Stimulated activated CD4-positive, alpha-beta T cell treated with anti-CD3 and anti-CD28 coated beads, TNF-alpha, amount 100 ng/mL, for 48 hours (primary cell): ENCODE measurements at places on chromosomes 13 and 19.

DNA sequence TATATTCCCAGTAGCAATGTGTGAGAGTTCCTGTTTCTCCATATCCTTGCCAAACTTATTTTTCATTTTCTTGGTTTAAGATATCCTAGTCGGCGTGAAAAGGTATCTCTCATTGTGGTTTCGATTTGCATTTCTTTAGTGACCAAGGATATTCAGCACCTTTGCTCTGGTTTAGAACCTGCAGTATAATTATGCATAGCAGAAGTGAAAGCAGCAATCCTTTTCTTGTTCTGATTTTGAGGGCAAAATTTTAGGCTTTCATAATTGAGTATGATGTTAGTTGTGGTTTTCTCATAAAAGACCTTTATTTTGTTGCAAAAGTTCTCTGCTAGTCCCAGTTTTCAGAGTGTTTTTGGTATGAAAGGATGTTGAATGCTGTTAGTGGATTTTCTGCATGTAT, 491.0 kb downstream of the FGF9 start:
- no peak for DNase-seq

DNA sequence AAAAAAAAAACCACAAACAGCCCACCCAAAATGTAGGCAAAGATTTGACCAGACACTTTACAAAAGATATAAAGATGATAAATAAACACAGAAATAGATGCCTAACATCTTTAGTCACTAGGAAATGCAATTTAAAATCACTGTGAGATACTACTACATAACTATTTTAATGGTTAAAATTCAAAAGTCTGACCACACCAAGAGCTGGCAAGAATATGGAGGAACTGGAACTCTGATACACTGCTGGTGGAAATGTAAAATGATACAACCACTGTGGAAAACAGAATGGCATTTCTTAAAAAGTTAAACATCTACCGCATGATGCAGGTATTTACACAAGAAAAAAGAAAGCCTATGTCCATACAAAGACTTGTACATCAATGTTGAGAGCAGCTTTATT, 26.8 kb downstream of the VWA8 start:
- no peak for DNase-seq

DNA sequence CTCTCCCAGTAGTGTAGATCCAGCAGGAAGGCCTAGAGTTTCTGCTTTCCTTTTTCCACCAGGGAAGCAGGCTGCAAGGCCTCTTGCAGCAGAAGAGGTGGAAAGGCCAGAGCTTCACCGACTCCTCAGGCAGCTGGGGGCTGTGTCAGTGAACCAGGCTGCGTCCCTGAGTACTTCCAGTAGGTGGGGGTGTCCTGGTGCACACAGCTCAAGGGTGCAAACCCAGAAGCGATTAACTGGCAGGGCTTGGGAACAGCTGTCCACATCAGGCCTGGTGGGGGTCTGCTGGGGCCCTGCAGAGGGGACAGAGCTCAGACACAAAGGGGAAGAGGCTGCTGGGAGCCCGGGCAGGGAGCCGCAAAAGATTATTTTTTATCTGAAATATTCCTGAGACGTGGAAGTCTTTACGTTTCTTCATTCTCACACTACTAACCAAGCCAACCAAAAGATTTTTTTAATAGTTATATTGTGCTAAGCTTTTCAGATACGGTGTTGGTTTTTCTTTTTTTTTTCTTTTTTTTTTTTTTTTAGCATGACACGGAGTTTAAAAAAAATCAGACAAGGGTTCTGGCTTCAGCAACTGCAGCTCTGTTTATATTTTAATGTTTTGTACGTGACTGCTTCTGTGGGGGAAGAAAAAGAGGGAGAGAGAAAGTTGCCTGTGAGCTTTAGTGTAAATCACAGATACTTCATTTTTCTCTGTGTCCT, 11.0 kb downstream of the TSHZ3 start:
- DNase-seq: no peak

- DNase-seq: no peak
Measured at GRCh38 chr13:39362652-39363381, 240.2 kb downstream of the LHFPL6 start.

DNA sequence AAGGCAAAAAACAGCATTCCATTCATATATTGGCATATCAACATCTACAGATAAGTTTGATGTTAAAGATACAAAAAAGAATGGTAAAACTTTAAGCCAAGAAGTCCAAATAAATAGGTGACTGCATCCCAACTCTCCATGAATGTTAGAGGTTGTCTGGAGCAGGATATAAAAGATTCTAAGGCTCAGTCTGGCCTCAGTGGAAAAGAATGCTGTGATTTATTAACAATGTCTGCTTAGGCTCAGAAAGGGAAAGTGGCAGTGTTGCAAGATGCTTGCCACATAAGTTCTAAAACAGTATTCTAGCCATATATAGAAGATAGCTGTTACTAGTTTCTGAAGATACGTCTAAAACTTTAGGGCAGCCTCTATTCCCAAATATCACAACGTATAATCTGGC, 179.8 kb upstream of the NBEA start:
- no peak for DNase-seq

DNA sequence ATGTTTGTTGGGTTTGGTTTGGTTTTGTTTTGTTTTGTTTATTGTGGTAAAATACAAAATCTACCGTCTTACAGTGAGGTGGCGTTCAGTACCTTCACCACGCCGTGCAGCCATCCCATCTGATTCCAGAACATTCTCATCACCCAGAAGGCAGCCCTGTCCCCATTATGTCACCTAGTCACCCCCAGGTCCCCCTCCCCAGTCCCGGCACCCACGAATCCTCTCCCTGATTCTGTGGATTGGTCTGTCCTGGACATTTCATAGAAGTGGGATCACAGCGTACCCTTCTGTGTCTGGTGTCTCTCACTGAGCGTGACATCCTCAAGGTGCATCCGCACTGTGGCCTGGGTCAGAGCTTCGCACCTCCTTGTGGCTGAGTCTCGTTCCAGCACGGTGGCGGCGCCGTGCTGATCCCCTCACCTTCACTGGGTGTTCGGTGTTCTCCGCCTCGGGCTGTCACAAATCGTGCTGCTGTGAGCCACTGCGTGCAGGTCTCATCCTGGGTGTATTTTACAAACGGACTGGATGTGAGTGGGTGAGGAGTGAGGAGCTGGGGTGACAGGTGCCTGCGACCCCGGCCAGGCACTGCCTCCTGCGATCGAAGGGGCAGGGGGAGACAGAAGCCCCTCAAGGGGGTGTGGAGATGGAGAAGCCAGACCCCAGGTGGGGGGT, 580 bp upstream of the TEKTIP1 start:
- DNase-seq: no peak

GRCh38 chr13:42612021-42612765, 38.2 kb downstream of the TNFSF11 start:
- DNase-seq: no peak

- DNase-seq: no peak
Measured at GRCh38 chr13:72295153-72295552, 428.1 kb upstream of the DACH1 start.

- no peak for DNase-seq
Measured at GRCh38 chr13:80083081-80083852, 257.7 kb downstream of the SPRY2 start.

DNA sequence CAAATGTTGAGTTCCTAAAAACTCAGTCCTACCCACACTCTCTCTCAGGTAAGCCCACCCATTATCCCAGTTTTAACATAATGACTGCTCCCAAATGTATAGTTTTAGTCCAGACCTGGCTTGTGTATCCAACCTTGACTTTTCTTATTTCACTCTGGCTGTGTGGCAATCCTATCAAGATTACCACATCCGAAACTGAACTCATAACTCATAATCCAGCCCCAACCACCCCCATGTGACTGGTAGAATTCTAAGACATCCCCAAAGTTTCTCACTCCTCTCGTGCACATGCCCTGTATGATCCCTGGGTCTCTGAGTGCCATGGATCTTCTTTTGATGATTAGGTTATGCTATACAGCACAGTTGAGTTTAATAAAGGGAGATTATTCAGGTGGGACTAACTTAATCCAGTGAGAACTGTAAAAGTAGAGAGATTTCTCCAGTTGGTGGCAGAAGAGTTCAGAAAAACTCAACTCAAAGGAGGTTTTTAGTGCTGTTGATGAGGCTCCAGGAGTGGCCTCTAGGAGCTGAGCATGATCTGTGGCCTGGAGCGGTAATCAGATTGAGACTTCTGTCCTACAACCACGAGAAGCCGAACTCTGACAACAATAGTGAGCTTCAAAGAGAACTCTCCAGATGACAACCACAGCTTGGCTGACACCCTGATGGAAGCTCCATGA, 413.4 kb downstream of the ZNF536 start:
- no peak for DNase-seq

- no peak for DNase-seq
Measured at GRCh38 chr13:111282997-111283396, 37.4 kb upstream of the TEX29 start.

- DNase-seq: no peak
Measured at GRCh38 chr19:12745166-12745897, 6.3 kb upstream of the BEST2 start.

- peak; percentile 17 for DNase-seq
Measured at GRCh38 chr19:39752390-39752789, 14.6 kb upstream of the CLC start.

GRCh38 chr13:48112896-48113755, 18.2 kb upstream of the MED4 start:
- DNase-seq: no peak

DNA sequence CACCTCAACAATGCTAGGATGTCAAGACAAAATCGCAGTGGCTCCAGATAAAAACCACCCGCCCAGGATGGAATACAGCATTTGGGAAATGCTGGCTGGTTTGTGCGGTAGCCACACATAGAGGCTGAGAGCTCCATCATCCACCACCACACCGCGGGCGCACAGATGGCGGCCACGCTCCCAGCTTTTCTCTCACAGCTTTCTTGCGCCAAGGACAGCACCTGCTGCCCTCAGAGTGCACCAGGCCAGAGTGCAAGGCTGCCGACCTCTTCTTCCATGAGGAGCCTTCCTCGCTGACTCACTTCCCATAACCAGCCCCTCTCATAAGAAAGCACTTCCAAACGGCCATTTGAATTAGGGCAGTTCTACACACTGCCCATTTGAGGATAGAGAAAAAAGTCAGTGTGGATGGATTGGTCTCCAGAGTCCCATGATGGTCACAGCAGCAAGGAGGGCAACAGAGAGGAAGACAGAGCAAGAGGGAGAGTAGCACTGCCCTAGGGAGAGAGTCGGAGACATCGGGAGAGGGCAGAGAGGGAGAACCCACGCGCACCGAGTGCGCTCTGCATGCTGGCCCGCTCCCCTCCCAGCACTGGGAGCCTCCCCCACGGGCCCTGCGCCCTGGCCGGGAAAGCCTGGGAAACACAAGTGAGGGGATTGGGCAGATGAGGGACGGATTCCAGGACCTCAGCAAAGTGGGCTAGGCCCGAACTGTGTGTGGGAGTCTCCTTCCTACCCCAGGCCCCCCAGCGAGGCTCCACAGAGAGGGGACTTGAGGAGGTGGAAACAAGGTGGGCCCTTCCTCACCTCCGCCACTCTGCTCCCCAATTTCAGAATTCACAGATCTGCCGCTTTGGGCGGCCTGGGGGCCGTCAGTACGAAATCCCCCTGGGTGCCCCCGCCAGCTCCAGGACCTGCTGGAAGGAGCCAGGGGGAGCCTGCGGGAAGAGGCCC, 156.9 kb downstream of the USP12 start:
- DNase-seq: no peak

- DNase-seq: no peak
Measured at GRCh38 chr13:101739382-101740178, 287.1 kb downstream of the ITGBL1 start.
